Activated T-cell treated with anti-CD3 and anti-CD28 coated beads, Interleukin-2, amount 50 U/mL, for 72 hours (primary cell): ENCODE measurements at places on chromosomes 5 and 9.

DNA sequence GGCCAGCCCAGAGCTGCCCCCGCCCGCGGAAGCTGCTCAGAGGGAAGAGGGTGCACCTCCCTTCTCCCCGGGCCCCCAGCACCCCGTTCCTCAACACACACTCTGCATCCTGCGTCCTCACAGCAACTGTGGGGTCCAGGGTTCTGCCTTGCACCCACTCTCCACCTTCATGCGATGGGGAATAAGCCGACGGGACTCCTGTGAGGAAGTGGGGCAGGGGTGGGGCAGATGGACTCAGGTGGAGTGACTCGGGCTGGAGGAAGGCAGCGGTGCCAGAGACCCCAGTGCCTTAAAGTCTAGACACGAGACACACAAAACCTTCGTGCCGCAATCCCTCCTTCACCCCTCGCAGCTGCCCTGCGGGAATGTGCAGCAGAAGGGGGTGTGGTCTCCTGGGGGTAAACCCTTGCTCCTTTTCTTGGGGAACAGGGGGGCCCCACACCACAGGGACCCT is 8.6 kb downstream of the BRD3 start:
- H3K4me1 ChIP-seq = peaks cover 21% of the 10 kb centered on the region
- no peaks in the 10 kb centered on the region for H3K36me3 ChIP-seq
- H3K27ac ChIP-seq = no peak overlapping the region
- no peaks in the 10 kb centered on the region for H3K27me3 ChIP-seq
- no peak for DNase-seq

- no peaks in the 10 kb centered on the region for H3K36me3 ChIP-seq
- H3K4me1 ChIP-seq = peaks cover 23% of the 10 kb centered on the region
- H3K27me3 ChIP-seq = no peaks in the 10 kb centered on the region
- H3K4me3 ChIP-seq = no peak overlapping the region
- no peak overlapping the region for H3K27ac ChIP-seq
These were observed 27.6 kb downstream of the ADAMTSL2 start for GRCh38 chr9:133561976-133562554.

GRCh38 chr5:148848393-148849031 is 22.1 kb downstream of the ADRB2 start:
- peak overlapping the region; percentile 92 for H3K27ac ChIP-seq
- DNase-seq = no peak
- peak overlapping the region; percentile 69 for H3K4me3 ChIP-seq
- H3K36me3 ChIP-seq = no peaks in the 10 kb centered on the region
- H3K27me3 ChIP-seq = peaks cover 6% of the 10 kb centered on the region
- H3K4me1 ChIP-seq = peaks cover 33% of the 10 kb centered on the region

DNA sequence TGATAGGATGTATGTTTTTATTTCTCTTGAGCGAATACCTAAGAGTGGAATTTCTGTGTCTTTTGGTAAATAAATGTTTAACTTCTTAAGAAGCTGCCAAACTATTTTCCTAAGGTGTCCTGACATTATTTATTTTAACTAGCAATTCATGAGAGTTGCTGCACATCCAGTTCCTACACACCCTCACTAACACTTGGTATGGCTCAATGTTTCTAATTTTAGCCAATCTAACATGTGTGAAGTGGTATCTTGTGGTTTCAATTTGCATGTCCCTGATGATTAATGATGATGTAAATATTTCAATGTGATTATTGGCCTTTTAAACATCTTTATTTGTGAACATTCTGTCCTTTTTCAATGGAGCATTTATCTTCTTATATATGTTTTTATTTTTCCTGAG is 2095.5 kb upstream of the C9orf72 start:
- H3K36me3 ChIP-seq = no peaks in the 10 kb centered on the region
- H3K27me3 ChIP-seq = no peaks in the 10 kb centered on the region
- H3K4me3 ChIP-seq = no peak overlapping the region
- DNase-seq = no peak

DNA sequence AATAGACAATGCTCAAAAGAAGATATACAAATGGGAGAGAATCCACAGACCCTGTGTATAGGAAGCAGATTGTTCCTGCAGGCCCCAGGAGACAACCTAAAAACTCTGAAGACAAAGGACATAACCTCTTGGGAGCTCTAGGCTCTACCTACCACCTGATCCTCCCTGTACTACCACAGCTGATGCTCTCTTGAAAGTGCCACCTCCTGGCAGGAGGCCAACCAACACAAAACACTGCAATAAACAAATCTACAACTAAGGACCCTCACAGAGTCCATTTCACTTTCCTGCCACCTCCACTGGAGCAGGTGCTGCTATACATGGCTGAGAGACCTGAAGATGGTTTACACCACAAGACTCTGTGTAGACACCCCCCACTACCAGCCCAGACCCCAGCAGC is 49.0 kb downstream of the STARD4 start:
- peaks cover 26% of the 10 kb centered on the region for H3K36me3 ChIP-seq
- H3K4me1 ChIP-seq = no peaks in the 10 kb centered on the region
- no peak overlapping the region for H3K27ac ChIP-seq
- H3K4me3 ChIP-seq = no peak overlapping the region
